Upper lobe of right lung (tissue), 1 donor: ENCODE measurements at places on chromosomes 4 and X.

DNA sequence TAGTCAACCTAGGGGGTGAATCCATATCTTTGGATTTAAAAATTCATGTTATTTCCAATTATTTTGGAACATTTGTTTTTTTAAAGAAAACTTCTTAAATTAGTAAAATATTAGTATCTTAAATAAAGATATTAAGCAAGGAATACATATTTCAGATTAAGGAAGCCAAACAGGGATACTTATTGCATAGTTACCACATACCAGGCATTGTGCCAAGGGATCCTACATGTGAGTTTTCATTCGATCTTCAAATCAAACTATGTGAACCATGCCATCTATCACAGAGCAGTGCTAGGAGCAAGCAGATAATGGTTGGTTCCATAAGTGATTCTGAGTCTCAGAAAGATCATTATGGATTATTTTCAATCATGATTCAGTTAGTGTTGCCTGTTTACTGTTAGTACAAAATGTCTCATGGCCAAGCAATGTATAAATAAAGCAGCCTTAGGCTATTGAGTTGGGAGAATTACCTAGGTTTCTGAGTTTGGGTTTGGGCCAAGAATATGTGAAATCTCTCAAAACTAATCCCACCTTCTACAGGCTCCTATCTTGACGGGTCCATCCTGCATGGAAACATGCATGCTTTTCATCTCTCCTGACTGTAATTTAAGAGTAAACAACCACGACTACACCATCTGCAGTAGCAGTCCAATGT, 176.7 kb downstream of the NPFFR2 start:
- H3K36me3 ChIP-seq, result no peaks in the 10 kb centered on the region
- H3K4me3 ChIP-seq, result no peak overlapping the region
- H3K27ac ChIP-seq, result no peak overlapping the region
- DNase-seq, result no peak

DNA sequence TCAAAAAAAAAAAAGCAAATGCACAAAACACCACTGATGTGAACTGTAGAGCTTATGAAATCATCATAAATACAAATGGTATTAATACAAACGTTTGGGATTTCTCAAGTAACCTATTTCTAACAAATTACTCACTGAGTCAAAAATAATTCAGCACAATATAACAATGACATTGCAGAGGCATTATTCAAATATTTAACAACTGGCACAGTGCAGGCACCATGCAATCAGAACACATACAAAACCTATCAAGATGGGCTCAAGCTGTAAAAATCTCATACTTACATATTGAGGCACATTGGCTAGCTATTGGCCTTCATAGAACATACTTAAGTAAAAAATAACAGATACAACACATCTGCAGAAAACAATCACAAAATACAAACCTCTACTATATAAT, 81.1 kb downstream of the LRBA start:
- no peak overlapping the region for H3K27ac ChIP-seq
- DNase-seq, result no peak
- H3K27me3 ChIP-seq, result no peaks in the 10 kb centered on the region
- no peak overlapping the region for H3K4me3 ChIP-seq
- no peaks in the 10 kb centered on the region for H3K36me3 ChIP-seq

GRCh38 chrX:103999234-103999633, 14.3 kb downstream of the H2BW1 start:
- no peak overlapping the region for H3K4me3 ChIP-seq
- no peak for DNase-seq
- H3K27me3 ChIP-seq, result no peaks in the 10 kb centered on the region
- H3K27ac ChIP-seq, result no peak overlapping the region

DNA sequence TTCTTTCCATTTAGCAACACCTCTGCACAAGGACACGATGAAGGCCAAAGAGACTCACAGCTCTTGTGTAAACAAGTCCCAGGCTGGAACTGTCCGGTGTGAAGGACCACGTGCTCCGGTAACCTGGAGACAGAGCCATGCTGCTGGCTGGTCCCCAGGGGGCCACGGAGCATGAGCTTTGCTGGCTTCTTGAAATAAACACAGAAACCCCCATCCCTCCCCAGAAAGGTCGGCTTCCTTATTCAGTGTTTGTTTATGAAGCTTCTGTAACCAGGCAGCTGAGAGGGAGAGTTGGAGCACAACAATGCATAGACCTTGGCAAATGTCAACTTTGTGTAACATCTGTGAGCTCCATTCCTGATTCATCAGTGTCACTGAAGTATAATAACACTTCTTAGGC, 109.4 kb downstream of the GPR143 start:
- H3K4me1 ChIP-seq, result no peaks in the 10 kb centered on the region
- H3K27ac ChIP-seq, result no peak overlapping the region
- no peaks in the 10 kb centered on the region for H3K36me3 ChIP-seq
- no peak for DNase-seq
- no peaks in the 10 kb centered on the region for H3K27me3 ChIP-seq

GRCh38 chr4:8304827-8305695, 35.5 kb downstream of the HTRA3 start:
- H3K4me1 ChIP-seq, result no peaks in the 10 kb centered on the region
- H3K27me3 ChIP-seq, result no peaks in the 10 kb centered on the region
- no peak overlapping the region for H3K4me3 ChIP-seq
- DNase-seq, result no peak

DNA sequence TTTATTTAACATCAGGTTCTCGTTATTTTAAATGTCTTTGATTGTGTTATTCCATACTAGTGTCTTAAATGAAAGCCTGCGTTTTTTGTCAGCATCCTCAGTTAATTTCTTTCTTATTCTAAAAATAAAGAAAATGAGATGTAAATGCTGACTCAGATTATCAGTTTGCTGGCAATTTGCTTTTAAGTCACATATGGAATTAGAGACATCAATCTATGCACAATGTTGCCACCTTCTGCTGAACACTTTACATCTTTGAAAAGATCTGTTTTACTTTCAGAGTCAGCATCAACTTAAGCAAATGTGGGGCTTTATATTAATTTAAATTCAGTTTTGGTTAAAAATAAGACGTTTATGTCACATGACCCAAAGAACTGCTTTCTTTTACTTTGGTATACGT, 99.2 kb downstream of the ADGRL3 start:
- no peaks in the 10 kb centered on the region for H3K36me3 ChIP-seq
- no peaks in the 10 kb centered on the region for H3K4me1 ChIP-seq
- no peak for DNase-seq
- no peaks in the 10 kb centered on the region for H3K27me3 ChIP-seq
- H3K4me3 ChIP-seq, result no peak overlapping the region
- H3K27ac ChIP-seq, result no peak overlapping the region

DNA sequence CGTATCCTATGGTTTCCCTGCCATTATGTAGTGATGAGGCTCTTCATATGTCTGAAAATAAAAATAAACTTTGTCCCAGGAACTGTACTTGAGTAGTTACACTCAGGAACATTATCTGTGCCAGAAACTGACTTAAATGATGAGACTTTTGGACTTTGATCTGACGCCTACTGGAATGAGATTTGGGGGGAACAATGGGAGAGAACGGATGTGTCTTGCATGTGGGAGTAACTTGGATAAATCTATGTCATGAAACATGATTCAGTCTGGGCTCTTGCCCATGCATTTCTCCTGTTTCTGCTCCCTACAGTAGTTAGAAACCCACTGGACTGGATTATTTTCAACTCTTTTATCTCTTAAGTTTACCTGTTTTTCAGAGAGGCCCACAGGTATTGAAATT, 2351.4 kb downstream of the PCDH7 start:
- DNase-seq, result no peak
- no peak overlapping the region for H3K27ac ChIP-seq
- H3K4me3 ChIP-seq, result no peak overlapping the region
- no peaks in the 10 kb centered on the region for H3K4me1 ChIP-seq

- H3K27ac ChIP-seq, result no peak overlapping the region
- no peak for DNase-seq
- H3K4me3 ChIP-seq, result no peak overlapping the region
- H3K36me3 ChIP-seq, result no peaks in the 10 kb centered on the region
These were observed 35.1 kb downstream of the TSPAN5 start for GRCh38 chr4:98623126-98623802.

- peaks cover 7% of the 10 kb centered on the region for H3K4me1 ChIP-seq
- H3K27ac ChIP-seq, result no peak overlapping the region
- H3K4me3 ChIP-seq, result no peak overlapping the region
- H3K36me3 ChIP-seq, result no peaks in the 10 kb centered on the region
- no peaks in the 10 kb centered on the region for H3K27me3 ChIP-seq
- DNase-seq, result no peak
These were observed 175.3 kb upstream of the PCDH18 start for GRCh38 chr4:137707626-137708025.

DNA sequence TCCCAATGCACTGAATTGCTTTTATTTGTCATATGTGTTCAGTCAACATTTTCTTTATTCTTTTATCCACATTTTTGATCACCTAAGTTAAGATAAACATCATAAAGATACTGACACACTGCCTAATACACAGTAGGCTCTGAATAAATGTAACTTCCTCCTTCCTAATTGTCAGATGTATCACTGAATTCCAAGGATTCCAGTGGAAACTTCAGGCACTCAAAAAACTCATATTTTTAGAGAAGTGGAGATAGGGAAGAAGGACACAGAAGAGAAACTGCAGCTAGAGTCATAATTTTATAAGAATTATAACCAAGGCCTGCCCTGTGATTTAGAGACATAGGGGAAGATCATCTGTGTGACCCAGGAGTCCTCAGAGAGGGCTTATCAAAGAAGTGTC, 753.3 kb downstream of the ADGRL3 start:
- no peak overlapping the region for H3K27ac ChIP-seq
- no peaks in the 10 kb centered on the region for H3K36me3 ChIP-seq
- no peaks in the 10 kb centered on the region for H3K27me3 ChIP-seq
- no peak for DNase-seq
- H3K4me1 ChIP-seq, result no peaks in the 10 kb centered on the region

GRCh38 chrX:101659601-101660063, at the start of gene ARMCX2:
Gene ARMCX2 (minus strand): TSS chrX:101659850. CDS start chrX:101657588, 2,262 bp downstream.
- H3K27ac ChIP-seq, result peak within 1 kb of the TSS; percentile 47
- H3K36me3 ChIP-seq, result no peaks in the 10 kb centered on the region
- peak within 1 kb of the TSS; percentile 62 for H3K4me3 ChIP-seq
- peak; percentile 67 for DNase-seq
- no peaks in the 10 kb centered on the region for H3K27me3 ChIP-seq
- no peaks in the 10 kb centered on the region for H3K4me1 ChIP-seq

DNA sequence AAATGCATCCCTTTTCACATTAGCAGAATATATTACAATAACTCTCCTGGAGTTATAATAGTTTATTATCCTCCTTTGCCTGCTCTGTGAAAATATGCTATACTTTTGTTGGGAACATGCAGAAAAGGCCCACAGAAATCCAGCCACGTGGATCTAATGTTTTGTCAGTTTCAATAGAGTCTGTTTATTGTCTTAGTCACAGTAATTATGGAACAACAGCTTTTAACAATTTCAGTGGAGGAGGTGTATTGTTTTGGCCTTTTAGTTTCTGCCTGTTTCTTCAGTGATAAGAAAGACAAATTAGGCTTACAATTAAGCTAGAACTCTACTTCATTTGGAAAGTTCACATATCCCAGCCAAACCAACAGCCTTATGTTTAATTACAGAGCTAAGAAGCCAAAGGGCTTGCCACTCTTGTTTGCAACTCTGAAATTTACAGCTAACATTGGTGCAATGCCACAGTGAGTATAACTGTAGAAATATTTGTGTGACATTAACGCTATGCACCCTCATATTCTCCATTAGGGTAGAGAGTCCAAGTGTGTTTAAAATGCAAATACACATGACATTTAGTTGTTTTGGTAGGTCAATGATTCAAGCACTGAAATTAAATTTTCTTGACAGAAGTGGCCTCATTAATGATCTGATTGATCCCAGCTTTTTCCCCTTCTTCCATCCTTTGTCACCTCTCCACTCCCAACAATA, 175.8 kb downstream of the USP46 start:
- no peaks in the 10 kb centered on the region for H3K36me3 ChIP-seq
- DNase-seq, result no peak
- H3K27me3 ChIP-seq, result no peaks in the 10 kb centered on the region
- no peak overlapping the region for H3K27ac ChIP-seq
- H3K4me3 ChIP-seq, result no peak overlapping the region

DNA sequence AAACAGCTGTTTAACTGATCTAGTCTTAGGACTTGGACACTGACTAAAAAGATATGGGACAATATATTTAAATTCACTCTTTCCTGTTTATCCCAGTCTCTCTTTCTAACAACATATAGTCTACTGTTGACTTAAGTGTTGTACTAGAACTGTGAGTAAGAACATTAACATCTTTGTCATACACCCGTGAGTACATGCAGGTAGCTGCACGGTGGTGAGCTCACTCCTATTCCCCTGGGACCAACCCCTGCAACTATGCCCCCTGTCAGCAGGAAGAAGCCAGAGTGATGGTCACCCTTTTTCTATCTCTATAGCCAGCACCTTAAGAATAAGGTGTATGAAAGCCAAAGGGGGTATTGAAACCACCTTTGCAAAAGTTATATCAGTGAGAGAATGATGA, 17.6 kb downstream of the TBL1X start:
- no peaks in the 10 kb centered on the region for H3K4me1 ChIP-seq
- DNase-seq, result no peak
- H3K27me3 ChIP-seq, result no peaks in the 10 kb centered on the region
- no peak overlapping the region for H3K4me3 ChIP-seq
- no peak overlapping the region for H3K27ac ChIP-seq

DNA sequence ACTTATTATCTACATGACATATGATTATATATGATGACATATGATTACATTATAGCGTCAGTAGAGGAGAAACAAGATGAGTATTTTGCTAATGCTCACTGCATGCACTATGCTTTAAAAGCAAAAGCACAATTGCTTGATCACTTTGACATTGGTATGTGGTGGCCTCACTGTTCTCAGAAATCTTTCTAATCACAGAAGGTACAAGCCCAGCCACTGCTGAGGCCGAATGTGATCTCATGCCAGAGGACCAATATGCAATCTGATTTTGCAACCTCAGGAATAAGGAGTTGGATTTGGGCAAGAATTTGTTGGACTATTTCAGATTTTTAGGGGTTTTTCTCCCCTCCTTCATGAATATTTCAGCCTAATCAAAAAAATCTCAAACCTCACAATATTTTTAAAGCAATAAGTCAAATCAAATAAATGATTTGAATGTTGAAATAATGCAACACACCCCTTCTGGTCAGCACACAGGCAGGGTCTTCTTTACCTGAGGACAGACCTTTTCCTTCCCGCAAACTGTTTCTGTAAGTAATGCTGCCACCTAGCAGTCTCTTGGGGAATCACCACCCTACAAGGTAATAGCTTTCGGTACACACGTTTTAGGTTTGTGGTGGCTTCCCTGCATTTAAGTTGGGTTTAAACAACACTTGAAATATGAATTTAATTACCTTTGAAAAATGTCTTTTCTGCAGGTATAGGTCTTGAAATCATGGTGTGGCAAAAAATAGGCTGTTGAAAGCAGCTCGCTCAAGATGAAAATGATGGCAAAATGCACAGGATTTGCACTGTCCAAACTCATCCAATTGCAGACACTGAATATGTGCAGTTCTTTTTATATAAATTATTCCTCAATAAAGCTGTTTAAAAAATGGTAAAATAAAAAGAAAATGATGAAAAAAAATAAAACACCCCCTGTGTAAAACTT, 4.8 kb upstream of the CXCL13 start:
- no peak overlapping the region for H3K4me3 ChIP-seq
- no peaks in the 10 kb centered on the region for H3K27me3 ChIP-seq
- no peak for DNase-seq
- H3K4me1 ChIP-seq, result peaks cover 11% of the 10 kb centered on the region
- H3K27ac ChIP-seq, result no peak overlapping the region

GRCh38 chr4:184154199-184154598, 63.5 kb downstream of the ENPP6 start:
- DNase-seq, result no peak
- H3K4me1 ChIP-seq, result peaks cover 21% of the 10 kb centered on the region
- no peaks in the 10 kb centered on the region for H3K27me3 ChIP-seq
- H3K27ac ChIP-seq, result no peak overlapping the region
- H3K4me3 ChIP-seq, result no peak overlapping the region

- peak overlapping the region; percentile 81 for H3K27ac ChIP-seq
- peaks cover 11% of the 10 kb centered on the region for H3K4me1 ChIP-seq
- H3K36me3 ChIP-seq, result no peaks in the 10 kb centered on the region
- DNase-seq, result peak; percentile 62
These were observed 724 bp downstream of the THOC2 start for GRCh38 chrX:123731987-123732669.
